ENCODE measurements at places on chromosomes 1 and 21.

- H3K4me3 ChIP-seq, result no peak overlapping the region
- no peaks in the 10 kb centered on the region for H3K27me3 ChIP-seq
- DNase-seq, result no peak
- no peaks in the 10 kb centered on the region for H3K36me3 ChIP-seq
These were observed 79.1 kb upstream of the KCNE2 start for GRCh38 chr21:34284666-34285065.

- H3K27me3 ChIP-seq, result no peaks in the 10 kb centered on the region
- H3K36me3 ChIP-seq, result no peaks in the 10 kb centered on the region
- no peak overlapping the region for H3K4me3 ChIP-seq
- H3K27ac ChIP-seq, result no peak overlapping the region
- DNase-seq, result no peak
- H3K4me1 ChIP-seq, result no peaks in the 10 kb centered on the region
These were observed 41.5 kb upstream of the TSNAX start for GRCh38 chr1:231487019-231487418.

- H3K27me3 ChIP-seq, result no peaks in the 10 kb centered on the region
- peak overlapping the region; percentile 82 for H3K27ac ChIP-seq
- no peak overlapping the region for H3K4me3 ChIP-seq
- H3K36me3 ChIP-seq, result no peaks in the 10 kb centered on the region
- peaks cover 59% of the 10 kb centered on the region for H3K4me1 ChIP-seq
These were observed 24.0 kb downstream of the ADORA1 start for GRCh38 chr1:203151362-203152157.

GRCh38 chr21:46171585-46171984 lies 12.7 kb downstream of the SPATC1L start:
- no peak overlapping the region for H3K27ac ChIP-seq
- H3K4me1 ChIP-seq, result no peaks in the 10 kb centered on the region
- no peak for DNase-seq
- no peaks in the 10 kb centered on the region for H3K36me3 ChIP-seq
- no peak overlapping the region for H3K4me3 ChIP-seq
- H3K27me3 ChIP-seq, result no peaks in the 10 kb centered on the region

DNA sequence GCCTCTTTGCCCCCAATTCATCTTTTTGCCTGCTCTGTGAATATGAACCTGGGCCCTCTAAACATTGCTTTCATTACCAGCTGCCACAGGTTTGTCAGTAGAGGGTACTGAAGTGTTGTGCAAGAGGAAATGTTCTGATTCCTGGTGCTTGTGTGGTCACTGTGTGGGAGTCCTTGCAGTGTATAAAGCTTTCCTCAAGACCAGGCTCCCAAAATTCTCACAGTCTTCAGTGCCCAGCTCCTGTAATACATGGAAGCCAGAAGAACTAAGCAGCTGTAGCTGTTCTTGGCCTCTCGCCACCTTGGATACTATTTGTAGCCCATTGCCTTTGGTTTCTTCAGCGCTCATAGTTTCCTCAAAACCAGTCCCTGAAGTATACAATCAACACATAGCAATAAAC lies 1046.2 kb downstream of the BRINP3 start:
- no peaks in the 10 kb centered on the region for H3K27me3 ChIP-seq
- no peak overlapping the region for H3K4me3 ChIP-seq
- DNase-seq, result peak; percentile 2
- H3K4me1 ChIP-seq, result no peaks in the 10 kb centered on the region
- no peaks in the 10 kb centered on the region for H3K36me3 ChIP-seq
- H3K27ac ChIP-seq, result no peak overlapping the region

GRCh38 chr1:70767377-70767776 lies 280.2 kb downstream of the PTGER3 start:
- no peaks in the 10 kb centered on the region for H3K4me1 ChIP-seq
- DNase-seq, result no peak
- H3K4me3 ChIP-seq, result no peak overlapping the region

DNA sequence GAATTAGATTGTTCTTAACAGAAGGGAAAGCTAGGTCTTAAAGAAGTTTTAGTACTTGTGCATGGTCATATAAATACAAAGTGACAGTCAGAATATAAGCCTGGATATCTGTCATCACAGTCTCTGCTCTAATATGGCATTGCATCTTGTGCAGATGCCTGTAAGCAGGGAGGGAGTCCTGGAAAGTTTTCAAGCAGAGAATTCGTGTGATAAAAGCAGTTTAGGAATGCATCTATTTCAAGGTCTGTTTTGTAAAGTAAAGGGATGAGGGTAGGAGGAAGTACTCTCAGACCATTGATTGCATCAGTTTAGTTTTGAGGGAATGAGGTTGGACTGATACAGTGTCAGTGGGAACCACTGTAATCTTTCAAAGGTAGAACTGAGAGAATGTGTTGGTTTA lies 30.6 kb downstream of the IARS2 start:
- H3K36me3 ChIP-seq, result no peaks in the 10 kb centered on the region
- H3K27me3 ChIP-seq, result no peaks in the 10 kb centered on the region
- no peak overlapping the region for H3K27ac ChIP-seq
- H3K4me1 ChIP-seq, result no peaks in the 10 kb centered on the region

GRCh38 chr1:9558946-9559545 lies 19.8 kb downstream of the SLC25A33 start:
- peaks cover 6% of the 10 kb centered on the region for H3K4me1 ChIP-seq
- no peaks in the 10 kb centered on the region for H3K27me3 ChIP-seq

GRCh38 chr1:200856716-200857357 lies 15.9 kb upstream of the GPR25 start:
- H3K27ac ChIP-seq, result no peak overlapping the region
- H3K27me3 ChIP-seq, result no peaks in the 10 kb centered on the region
- no peaks in the 10 kb centered on the region for H3K36me3 ChIP-seq
- no peaks in the 10 kb centered on the region for H3K4me1 ChIP-seq

All from mesendoderm (in vitro differentiated cells).